ENCODE measurements at places on chromosomes 7 and 10.

GRCh38 chr7:24884401-24884800 lies 95.6 kb downstream of the OSBPL3 start:
- DNase-seq = no peak

GRCh38 chr7:74103219-74103772 lies 19.7 kb downstream of the LIMK1 start:
- DNase-seq = no peak

- no peak for DNase-seq
Measured at GRCh38 chr7:93958651-93959050, 37.1 kb downstream of the GNG11 start.

DNA sequence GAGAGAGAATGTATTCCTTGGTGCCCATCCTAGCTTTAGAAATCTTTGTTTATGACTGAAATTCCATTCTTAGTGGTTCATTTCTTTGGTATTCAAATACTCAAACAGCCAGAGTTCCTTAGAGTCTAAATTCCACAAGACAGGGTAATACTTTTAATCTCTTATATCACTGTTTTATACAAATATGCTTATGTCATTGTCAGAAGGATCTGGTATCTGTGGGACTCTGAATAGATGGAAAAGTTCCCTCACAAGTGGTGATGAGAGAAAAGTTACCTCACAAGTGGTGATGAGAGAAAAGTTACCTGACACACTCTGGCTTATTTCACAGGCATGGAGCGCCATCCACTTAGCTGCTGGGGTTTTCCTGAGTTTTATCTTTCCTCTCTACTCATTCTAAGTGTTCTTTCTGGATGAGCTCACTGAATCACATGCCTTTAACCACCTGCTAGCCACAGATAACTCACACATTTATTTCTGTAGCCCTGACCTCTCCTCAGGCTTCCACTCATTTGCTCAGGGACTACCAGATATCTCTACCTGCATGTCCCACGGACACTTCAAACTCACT lies 784.0 kb downstream of the SUGCT start:
- DNase-seq = no peak

- DNase-seq = peak; percentile 9
Measured at GRCh38 chr10:13206546-13207443, 27.4 kb downstream of the UCMA start.

DNA sequence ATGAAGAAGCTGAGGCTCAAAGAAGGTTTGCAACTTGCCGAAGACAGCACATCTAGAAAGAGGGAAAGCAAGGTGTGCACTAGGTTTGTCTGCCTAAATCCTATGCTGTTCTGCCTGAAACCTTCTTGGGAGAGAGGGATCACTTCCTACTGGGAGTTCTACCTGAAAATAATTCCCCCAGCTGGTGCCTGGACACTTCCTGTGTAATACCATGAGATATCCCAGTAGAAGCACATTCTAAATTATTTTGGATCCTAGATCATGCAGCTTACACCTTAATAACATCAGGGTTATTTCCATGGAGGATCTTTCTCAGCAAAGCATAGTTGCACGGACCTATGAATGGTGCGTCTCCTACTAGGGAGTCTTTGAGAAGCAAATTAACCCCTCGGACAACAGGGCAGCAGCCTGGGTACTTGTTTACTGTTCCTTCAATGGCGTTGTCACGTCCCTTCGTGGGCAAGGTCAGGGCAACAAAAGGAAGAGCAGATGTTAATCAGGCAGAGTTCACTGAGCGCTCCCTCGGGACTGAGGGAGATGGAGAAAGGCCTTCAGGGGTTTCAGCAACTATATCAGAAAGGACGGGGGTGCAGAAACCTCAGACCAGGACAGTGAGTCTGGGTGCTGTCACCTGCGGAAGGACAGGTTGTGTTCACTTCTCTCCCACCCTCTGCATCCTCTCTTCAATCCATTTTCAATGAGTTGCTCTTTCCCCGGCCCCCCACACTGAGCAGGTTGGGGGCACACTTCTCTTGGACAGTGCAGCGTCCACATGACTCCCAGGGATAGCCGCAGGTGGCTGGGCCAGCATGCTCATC lies 44.0 kb downstream of the OAT start:
- no peak for DNase-seq

DNA sequence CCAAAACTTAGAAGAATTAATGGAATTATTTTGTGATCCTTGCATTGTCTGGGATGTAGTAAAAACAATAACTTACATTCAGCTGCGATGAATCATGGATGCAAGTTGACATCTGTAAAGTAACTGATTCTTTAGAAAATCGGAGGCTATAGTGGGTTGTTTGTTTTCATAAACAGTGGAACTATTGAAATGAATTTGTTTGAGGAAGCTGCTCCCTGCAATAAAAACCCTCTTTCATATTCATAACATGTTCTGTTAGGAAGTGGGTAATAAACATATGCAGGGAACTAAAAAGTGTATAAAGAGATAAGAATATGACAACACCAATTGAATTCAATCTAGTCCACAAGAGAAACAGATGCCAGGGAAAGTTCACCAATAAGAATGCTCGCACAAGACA lies 53.6 kb downstream of the AGMO start:
- DNase-seq = no peak

DNA sequence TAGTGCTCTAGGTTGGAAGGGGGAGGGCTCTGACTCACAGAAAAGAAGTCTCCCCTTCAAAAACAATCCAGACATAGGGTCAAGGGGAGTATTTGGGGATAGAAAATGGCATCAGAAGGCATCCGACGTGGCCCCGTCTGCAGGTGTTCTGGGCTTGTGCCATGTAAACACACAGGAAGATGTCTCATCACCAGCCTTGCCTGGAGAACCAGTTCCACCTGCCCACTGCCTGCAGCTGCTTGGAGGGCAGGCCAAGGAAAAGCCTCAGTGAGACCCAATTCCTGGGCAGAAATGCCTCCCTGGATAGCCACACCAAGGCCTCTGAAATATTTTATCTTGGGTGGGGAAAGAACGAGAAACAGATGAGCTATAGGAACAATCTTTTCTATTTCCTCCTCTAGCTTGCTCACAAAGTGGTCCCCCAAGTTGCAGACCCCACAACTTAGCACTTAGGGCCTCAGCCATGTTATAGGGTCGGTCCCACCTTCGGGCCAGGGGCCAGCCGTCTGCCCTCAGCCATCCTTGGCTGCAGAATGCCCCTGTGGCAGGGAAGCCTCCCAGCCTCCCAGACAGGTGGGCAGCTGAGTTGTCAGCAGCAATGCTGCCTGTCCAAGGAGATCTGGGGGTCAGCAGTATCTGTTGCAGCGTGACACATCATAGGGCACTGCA lies 54.3 kb upstream of the ECHDC3 start:
- DNase-seq = no peak

- DNase-seq = no peak
Measured at GRCh38 chr7:78383096-78383880, 584.7 kb downstream of the PHTF2 start.

GRCh38 chr10:118667732-118668131 lies 72.3 kb upstream of the PRLHR start:
- DNase-seq = no peak

Data from CD4-positive, alpha-beta T cell treated with Interleukin-6 for 4 hours (primary cell).